ENCODE measurements at places on chromosomes 3 and 15.
A peak's percentile ranks its signal among the peaks of the same experiment; 100 is the strongest.

DNA sequence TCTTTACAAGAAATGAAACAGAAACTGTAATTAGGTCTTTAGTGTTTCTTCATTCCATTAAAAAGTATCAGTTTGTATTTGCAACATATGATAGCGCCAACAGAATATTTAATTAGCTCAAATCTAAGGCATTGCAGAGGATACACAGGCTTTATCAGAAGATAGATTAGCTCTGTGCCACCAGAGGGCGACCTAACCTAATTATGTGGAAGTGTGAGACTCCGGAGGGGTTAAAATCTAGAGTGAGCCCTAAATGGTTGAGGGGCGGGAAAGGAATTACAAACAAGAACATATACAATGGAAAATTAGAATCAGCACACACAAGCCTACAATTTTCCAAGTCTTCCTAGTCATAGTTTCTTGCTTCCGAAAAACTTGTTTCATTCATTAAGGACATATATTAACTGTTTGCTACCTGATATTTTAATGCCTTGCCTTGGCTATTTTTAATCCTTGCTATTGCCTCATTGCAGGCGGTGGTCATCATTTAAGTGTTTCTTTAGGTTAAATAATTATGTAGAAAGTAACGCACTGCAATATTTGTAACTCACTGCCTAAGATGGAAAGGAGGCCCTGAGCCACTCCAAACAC, 18.0 kb upstream of the RYR3 start:
- DNase-seq, result peak; percentile 68

GRCh38 chr3:189233225-189233858, 61.6 kb downstream of the TPRG1 start:
- DNase-seq, result peak; percentile 31

- DNase-seq, result no peak
Measured at GRCh38 chr3:113829576-113830354, 8.8 kb upstream of the GRAMD1C start.

GRCh38 chr15:63938486-63939061, 104.8 kb upstream of the HERC1 start:
- DNase-seq, result no peak
